ENCODE measurements at places on chromosomes 3 and 15.

DNA sequence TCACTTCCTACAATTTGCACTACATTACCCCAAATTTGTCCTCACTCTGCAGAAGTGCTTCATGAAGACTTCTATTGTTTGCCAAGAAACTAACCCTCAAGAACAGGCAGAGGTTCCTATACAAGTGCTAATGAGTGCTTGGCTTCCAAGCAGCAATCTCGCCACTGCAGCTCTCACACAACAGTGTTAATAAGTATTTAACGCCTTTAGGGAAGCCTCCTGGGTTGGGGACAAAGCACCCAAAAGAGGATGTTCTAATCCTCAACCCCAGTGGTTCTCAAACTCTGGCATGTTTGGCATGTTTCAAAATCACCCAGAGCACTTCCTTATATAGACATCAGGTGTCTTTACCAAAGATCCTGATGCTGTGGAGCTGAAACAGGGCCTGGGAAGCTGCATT, 64.6 kb downstream of the ZIC4 start:
- ATAC-seq: no peak

- ATAC-seq: no peak
Observed at GRCh38 chr3:170179432-170179831, 2.1 kb downstream of the PHC3 start.

- ATAC-seq: peak; percentile 26
Observed at GRCh38 chr3:184380185-184380626, 352 bp downstream of the CHRD start.

DNA sequence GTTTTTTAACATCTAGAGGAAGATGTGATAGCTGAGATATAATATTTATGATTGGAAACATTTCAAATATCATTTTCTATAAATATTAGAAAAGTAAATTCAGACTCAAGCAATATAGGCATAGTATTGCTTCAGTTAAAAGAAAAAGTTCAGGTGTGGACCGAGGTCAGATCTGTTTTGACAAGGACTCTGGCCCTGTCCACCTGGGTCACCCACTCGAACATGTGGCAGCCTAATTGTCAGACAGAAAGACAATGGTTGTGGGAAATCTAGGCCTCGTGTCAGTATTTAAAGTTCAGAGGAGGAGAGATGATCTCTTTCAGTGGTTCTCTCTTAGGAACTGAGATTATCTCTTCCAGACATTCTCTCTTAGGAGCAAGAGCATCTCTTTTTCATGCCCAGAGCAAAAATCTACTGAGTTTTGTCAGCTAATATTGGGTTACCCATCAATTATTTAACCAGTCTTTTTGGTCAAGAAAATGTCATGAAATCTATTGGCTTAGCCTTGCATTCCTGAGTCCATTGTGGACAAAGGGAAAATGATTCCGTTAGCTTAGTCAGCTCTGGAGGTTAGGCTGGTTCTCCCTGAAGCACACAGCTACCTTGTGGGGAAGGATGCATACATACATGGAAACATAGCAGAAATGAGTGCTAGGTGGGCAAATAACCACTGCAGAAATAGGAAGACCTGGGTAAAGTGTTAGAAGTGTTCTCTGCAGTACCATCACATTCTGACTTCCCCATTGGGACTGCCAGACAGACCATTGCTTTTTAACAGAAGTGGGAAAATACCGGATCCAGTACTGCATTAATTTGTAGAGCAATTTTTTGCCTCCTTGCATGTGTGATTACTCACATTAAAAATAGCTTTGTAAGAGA, 343.3 kb downstream of the GRM7 start:
- ATAC-seq: no peak

GRCh38 chr3:99921986-99922385, 104.3 kb downstream of the CMSS1 start:
- no peak for ATAC-seq

GRCh38 chr3:101194392-101194791, 126.0 kb downstream of the IMPG2 start:
- no peak for ATAC-seq

DNA sequence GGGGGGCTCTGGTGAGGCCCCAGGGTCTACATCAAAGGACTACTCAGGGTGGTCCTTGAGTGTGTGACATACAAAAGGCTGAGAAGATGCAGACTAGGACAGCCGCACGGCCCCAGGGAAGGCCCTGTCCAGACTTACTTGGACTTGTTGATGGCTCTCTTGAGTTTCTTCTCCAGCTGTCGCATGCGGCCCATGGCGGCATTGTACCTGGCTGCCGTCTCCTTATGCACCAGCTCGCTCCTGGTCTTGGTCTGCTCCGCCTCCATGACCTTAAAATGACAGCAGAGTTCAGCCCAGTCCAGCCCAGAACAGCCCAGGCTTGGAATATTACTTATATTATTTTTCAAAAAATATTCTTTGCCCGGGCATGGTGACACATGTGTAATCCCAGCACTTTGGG, 56.0 kb downstream of the CAPN7 start:
- no peak for ATAC-seq

- ATAC-seq: no peak
Observed at GRCh38 chr3:76470285-76470684, 569.6 kb upstream of the ROBO2 start.

DNA sequence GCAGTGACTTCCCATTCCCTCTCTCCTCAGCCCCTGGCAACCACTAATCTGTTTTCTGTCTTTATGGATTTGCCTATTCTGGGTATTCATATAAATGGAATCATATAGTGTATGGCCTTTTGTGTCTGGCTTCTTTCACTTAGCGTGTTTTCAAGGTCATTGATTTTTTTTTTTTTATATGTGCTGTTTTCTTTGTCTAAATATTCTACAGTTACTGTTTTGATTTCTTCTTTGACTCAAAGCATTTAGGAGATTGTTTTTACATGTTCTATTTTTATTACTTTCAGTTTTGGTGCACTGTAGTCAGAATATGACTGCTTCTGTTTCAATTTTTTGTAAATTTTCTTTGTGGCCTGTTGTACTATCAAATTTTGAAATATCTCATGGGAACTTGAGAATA, 71.9 kb upstream of the RNU6-1 start:
- no peak for ATAC-seq

DNA sequence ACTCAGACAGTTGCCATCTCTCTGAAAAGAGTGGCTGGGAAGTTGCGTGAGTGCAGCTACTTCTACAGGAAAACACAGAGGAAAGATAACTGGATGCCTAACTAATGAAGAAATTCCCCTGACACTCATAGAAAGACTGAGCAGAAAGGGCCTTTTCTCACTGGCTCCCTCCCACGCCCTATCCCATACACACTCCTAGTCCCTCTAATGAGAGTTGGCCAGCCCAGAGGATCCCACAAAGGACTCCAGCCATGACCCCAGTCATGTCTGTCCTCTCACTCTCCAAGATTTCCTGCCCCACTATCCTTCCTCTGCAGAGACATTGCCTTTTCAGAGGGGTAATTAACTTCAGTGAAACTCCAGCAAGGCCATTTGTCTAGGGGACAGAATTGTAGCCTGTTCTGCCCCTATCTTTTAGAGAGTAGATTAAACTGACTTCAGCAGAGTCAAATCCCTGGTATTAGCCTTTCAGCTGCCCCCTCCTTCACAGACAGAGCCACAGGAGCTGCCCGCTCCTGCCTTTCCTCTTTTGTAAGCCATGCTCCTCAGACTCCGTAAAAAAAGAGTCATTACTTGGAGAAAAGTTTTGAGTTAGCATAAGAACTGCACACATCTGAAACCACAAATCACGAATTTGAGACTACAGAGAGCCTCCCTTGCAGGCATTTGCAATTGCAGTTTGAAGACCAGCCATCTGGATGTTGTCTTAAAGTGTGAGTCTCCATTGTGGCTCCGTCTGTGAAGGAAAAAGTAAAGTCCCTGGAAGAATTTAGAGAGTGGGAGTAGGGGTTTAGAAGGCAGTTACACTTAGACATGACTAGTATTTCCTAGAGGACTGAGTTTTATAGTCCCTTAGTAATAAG, 129.1 kb upstream of the SEMA6D start:
- ATAC-seq: no peak

DNA sequence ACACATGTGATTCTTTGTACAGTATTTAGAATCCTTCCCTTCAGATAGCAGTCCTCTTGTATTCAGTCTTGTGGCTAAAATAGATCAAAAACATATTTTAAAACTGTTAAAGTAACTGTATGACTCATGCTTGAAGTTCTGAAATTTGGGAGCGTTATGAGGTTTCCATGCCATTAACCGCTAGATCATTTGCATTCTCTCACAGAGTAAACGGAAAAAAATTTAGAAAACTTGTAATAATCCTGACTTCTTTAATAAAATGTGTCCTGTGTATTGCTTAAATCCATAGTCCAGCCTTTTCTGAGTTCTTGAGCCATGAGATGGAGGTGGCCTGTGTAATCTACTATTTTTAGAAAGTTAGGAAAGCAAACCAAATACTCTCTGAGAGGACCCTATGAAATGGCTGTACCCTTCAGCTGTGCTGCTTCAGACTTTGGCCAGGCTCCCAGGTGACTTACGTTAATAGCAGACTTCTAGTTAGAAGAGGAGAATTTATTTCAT, 33.8 kb downstream of the MBNL1 start:
- ATAC-seq: peak; percentile 65

- ATAC-seq: peak; percentile 18
Observed at GRCh38 chr3:13066236-13066635, 7.0 kb downstream of the IQSEC1 start.

GRCh38 chr3:172138792-172139507, 99.6 kb downstream of the FNDC3B start:
- ATAC-seq: peak; percentile 34

DNA sequence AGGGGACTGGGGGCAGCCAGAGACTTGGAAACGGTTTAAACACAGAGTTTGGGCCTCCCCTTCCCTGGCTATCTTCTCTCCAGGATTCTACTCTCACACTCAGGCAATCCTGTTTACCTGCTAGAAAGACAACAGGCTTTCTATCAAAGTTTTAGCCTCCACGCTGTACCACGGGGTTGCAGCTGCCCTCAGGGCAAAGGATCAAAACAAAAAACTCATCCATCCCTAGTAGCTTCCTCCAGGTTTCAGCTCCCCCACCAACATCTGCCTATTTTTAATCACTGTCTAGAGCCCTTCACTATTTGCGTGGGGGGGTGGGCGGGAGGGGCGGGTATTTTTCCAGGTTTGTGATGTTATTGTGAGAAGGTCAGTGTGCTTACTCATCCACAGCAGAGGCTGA, 286.8 kb upstream of the TRIM42 start:
- ATAC-seq: no peak

- no peak for ATAC-seq
Observed at GRCh38 chr3:23959135-23959900, 14.2 kb downstream of the NR1D2 start.

- ATAC-seq: no peak
Observed at GRCh38 chr3:119990888-119991287, 103.4 kb downstream of the GSK3B start.

DNA sequence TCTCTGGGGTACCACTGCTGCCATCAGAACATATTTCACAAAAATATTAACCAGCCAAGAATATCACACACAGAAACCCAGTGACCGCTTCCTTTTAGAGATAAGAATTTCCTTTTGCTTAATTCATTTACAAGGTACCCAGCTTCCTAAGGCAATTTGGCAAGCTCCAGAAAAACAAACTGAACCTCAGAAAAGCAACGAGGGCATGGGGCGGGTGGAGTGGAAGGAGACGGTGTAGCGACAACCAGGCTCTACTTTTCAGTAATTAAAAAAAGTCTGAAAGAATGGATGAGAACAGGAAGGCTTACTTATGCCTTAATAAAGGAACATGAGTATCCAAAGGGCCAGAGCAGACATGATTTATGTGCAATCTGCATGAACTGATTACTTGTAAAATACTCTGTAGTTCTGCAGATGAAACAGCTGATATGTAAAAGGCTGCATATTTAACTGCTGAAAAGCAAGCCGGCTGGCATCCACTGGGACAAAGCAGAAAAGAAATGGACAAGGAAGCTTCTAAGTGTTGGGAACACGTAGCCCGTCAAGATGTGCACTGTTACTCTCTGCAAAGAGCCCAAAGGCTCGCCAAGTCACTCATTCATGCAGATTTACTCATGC, 18.6 kb downstream of the RFTN1 start:
- no peak for ATAC-seq

DNA sequence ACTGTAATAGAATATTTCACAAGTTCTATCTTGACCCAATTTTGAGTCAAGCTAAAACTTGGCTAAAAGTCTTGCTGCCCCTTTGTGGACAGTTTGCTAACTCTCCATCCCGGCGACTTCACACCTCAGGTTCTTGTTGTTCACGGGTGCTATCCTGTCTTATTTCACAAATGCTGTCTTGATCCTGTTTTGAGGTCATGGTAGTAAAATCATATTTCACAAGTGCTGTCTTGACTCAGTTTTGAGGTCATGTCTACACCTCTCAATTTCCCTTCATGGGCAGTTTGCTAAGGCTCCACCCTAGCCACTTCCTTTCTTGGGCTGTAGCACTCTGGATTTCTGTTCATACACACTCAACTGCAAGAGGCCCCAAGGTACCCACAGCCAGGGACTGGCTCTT, 45.0 kb upstream of the GK5 start:
- ATAC-seq: no peak

- no peak for ATAC-seq
Observed at GRCh38 chr3:38396239-38396638, 49.7 kb downstream of the XYLB start.

DNA sequence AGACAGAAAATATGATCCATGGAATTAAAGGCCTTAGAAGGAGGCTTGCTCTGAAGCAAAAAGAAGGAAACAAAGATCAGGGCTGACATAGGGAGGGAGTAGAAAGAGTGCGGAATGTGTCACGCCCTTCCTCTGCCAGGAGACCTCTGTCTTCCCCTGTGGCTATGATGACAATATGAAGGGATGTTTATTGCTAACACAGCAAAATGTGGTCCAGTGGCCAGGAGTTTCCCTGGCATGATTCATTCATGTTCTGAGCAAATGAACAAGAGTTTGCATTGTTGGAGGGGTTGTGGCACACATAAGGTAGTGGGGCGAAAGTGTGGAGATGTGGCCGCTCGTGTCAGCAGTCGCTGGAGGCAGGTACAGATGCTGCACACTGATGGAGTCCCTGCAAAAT, 169.4 kb downstream of the SHQ1 start:
- no peak for ATAC-seq

GRCh38 chr3:167862104-167862730, 126.7 kb downstream of the SERPINI1 start:
- no peak for ATAC-seq

DNA sequence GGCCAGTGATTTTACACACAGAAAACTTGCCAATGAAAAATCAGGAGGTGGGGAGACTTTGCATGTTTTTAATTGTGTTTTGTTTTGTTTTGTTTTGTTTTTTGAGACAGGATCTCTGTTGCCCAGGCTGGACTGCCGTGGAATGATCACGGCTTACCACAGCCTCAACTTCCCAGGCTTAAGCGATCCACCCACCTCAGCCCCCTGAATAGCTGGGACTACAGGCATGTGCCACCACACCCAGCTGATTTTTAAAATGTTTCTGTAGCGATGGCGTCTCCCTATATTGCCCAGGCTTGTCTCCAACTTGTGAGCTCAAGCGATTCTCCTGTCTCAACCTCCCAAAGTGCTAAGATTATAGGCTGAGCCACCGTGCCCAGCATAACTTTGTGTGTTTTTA, 46.0 kb downstream of the MEIS2 start:
- ATAC-seq: no peak

GRCh38 chr3:120145542-120146285, 51.5 kb upstream of the GSK3B start:
- ATAC-seq: peak; percentile 55

All from stimulated activated memory B cell treated with anti-CD40 and anti-IgM and Interleukin-4, amounts not matched to agents 10 μg/mL and 1 μg/mL and 100 μg/mL, for 72 hours (primary cell).